ENCODE measurements at places on chromosomes 4 and X.

DNA sequence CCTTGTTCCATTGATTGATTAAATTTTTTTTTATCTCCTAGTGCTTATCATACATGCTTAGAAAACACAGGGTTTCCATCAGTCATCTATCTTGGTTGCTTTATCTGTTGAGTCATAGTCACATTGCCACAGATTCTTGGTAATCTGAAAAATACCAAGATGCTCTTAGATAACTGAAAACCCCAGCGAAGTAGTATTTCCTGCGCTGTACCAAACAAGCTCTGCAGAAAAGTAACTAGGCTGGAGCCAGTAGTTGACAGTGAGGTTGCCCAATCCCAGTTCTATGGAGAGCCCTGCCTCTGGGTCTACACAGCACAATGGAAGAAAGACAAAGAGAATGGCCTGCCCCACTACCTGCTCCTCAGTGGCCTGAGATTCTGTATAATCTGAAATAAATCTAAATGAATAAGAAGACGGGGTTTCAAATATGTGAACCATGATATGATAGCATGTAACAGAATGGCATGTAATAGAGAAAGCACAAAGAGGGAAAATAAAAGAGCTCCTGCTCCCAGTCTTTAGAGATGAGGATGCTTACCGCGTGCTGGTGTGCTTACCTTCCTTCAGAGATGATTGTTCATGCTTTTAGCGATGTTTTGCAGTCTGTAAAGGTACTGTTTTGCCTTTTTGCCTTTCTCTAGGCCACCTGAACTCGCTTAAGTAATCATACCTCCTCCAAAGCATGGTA, 55.3 kb upstream of the RAPGEF2 start:
- DNase-seq = no peak

DNA sequence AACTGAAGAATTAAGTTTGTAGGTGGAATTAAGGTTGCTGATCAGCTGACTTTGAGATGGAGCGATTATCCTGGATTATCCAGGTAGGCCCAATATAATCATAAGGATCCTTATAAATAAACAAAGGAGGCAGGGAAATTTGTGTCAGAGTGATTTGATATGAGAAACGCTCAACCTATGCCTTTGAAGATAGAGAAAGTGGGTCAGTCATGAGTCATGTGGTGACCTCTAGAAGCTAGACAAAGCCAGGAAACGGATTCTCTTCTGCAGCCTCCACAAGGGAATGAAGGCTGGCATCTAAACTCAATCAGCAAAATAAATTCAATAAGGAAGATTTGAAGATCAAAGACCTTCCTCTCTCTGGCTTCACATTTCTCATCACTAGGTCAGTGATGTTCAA, 41.5 kb upstream of the SMIM10 start:
- DNase-seq = no peak

GRCh38 chrX:41716222-41716621, 7.8 kb upstream of the GPR82 start:
- no peak for DNase-seq

- DNase-seq = no peak
Measured at GRCh38 chr4:140612357-140612756, 43.6 kb upstream of the UCP1 start.

GRCh38 chr4:171846232-171846631, 33.0 kb downstream of the GALNTL6 start:
- no peak for DNase-seq

All from putamen (tissue), 1 donor.